Heart right ventricle (tissue), 16 donors: ENCODE measurements at places on chromosomes 11 and 22. TPM values are rescaled to one million over a fixed set of nuclear protein-coding genes. Genes with fewer than 3 reads are reported as not detected.
A peak's percentile ranks its signal among the peaks of the same experiment; 100 is the strongest.

- DNase-seq: no peak
Observed at GRCh38 chr11:117146521-117146920, 2.4 kb downstream of the PAFAH1B2 start.

DNA sequence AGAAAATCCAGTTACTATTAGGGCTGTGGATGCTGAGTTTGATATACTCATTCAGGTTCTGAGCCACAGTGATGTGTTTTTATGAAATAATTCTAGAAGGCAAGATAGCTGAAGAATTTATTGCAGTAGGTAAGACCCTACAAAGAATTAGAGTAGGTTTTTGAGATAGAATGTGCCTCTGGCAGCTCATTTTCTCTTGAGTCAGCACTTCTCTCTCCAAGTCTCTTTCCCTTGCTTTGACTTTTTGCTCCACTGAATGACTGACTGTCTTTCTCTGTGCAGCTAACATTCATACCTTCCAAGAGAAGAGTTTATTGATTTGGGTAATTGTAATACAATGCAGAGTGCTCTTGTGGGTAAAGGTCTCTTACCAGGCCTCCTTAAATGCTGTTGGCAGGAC, 48.0 kb upstream of the C11orf87 start:
- DNase-seq: no peak

DNA sequence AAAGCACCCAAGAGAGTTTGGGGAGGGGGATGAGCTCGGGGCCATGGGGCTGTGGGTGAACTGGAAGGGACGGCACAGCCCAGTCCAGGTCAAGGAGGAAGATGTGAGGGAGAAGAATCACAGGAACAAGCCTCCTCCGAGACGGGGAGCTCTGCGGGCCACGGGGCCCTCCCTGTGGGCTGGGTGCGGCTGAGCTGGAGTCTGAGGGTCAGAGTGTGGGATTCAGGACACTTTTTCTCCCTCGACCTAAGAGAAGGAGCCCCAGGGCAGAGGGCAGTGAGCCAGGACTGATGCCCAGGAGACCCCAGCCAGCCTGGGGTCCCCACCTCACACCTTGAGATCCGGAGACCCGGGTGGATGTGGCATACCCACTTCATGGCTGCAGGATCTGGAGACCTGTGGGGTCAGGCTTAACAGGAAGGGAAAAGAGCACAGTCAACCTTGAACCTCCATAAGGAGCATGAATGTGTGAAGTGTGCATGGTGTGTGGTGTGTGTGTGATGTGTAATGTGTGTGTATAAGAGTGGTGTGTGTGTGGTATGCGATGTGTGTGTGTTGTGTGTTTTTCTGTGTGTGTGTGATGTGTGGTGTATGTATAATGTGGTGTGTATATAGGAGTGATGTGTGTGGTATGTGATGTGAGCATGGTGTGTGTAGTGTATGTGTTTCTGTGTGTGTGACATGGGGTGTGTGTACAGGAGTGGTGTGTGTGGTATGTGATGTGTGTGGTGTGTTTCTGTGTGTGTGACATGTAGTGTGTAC, 504.6 kb downstream of the BRD1 start:
- DNase-seq: no peak

DNA sequence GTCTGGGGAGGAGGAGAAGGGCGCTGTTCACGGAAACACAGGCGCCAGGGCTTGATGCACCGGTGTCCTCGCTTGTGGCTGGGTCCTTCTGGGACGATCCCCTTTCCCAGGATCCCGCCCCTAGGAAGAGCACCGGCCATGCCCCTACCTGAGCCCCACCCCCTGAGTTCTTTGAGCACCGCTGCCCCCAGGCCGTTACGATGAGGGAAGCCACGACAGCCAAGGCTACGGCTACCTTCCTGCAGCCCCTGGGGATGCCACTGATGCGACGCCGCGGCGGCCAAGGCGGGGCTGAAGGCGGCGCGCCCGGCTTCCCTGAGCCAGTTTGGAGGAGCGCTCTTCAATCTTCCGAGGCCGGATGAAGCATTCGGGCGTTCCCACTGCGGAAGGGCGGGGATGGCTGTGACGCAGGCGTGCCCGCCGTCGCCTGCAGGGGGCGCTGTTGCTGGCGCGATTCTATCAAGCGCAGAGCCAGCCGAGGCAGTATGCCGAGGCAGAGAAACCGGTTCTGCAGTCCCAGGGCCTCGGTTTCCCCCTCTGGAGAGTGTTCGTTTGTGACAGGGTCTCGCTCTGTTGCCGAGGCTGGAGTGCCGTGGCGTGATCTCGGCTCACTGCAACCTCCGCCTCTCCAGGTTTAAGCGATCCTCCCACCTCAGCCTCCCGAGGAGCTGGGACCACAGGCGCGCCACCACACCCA, 9.7 kb upstream of the NEFH start:
- DNase-seq: peak; percentile 70

- DNase-seq: no peak
Observed at GRCh38 chr11:64044730-64045393, 9.1 kb downstream of the FLRT1 start.

GRCh38 chr11:46246521-46246920, 30.9 kb upstream of the CREB3L1 start:
- no peak for DNase-seq

DNA sequence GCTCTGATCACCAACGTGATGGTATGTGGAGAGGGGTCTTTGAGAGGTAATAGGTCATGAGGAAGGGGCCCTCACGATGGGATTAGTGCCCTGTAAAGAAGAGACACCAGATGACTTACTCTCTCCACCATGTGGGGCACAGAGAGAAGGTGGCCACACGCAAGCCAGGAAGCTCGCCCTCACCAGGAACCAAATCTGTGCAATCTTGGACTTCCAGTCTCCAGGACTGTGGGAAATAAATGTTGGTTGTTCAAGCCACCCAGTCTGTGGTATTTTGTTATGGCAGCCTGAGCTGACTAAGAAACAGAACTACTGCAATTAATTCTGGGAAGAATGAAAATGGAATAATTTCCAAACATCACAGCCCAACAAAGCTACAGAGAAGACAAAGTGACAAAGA, 117.5 kb downstream of the SNX19 start:
- DNase-seq: no peak

DNA sequence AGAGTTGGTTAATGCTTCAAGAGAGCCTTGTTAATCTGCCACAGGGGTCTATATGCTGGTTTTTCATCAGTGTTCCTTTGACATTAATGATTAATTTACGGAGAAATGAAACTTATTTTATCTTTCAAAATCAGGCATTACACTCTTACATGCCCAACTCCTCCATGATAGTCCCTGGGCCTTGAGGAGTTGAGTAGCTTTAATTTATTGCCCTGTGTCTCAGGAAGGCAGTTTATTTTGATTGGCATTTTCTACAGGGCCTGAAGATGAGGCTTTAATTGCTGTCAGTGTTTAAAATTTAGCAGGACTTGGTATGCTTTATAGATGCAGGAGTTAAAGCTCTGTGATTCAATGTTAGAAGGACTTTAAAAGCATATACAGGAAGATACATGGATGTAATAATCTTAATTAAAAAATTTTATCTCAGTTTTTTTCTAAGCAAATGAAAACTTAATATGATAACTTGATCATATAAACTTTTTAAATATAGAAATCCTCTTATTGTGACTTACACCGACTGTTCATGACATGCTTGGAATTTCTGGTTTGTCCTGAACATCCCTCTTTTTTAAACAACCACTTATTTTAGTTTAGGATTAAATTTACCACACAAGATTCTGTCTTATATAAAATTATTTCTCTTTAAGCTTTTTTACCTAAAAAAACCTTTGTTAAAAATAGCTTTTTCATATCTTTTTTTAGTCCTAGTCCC, 12.2 kb downstream of the GLYAT start:
- DNase-seq: no peak

DNA sequence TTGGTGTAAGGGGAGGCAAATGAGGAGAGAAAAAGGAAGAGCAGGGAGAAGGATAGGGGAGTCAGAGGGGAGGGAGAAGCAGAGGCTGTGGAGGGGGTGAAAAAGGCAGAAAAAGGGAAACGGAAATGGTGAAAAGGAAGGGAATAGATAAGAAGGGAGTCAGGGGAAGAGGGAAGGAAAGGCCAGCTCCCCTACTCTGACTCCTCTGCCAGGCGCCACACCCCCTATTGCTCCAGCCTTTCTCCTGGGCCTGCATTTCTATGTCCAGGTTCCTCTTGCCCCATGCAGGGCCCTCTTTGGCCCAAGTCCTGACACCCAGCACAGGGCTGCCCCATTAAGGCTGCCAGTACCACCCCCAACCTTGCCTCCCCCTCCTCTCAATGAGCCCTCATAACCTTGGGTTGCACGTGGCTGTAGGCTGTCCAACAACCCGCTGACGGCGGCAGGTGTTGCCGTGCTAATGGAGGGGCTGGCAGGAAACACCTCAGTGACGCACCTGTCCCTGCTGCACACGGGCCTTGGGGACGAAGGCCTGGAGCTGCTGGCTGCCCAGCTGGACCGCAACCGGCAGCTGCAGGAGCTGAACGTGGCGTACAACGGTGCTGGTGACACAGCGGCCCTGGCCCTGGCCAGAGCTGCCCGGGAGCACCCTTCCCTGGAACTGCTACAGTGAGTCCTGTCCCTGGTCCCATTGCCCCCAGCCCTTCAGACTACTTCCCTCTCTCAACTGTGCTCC, 3.4 kb upstream of the NHERF4 start:
- DNase-seq: no peak

DNA sequence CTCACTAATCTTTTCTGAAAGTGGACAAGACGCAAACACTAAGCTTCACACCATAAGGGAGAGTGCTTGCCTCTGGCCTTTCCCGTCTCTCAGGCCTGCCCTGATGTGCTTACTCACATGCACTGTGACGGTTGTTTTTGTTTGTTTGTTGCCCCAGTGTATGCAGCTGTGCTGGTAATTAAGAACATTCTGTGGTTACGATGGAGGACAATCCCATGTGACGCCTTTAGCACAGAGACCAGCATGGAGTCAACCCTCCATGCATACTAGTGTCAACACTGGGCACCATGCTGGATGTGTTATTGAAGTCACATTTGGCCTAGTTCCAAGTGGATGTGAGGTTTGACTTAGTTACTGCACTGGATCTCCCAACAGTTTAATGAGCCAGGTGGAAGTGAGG, 27.8 kb upstream of the CDON start:
- DNase-seq: no peak

DNA sequence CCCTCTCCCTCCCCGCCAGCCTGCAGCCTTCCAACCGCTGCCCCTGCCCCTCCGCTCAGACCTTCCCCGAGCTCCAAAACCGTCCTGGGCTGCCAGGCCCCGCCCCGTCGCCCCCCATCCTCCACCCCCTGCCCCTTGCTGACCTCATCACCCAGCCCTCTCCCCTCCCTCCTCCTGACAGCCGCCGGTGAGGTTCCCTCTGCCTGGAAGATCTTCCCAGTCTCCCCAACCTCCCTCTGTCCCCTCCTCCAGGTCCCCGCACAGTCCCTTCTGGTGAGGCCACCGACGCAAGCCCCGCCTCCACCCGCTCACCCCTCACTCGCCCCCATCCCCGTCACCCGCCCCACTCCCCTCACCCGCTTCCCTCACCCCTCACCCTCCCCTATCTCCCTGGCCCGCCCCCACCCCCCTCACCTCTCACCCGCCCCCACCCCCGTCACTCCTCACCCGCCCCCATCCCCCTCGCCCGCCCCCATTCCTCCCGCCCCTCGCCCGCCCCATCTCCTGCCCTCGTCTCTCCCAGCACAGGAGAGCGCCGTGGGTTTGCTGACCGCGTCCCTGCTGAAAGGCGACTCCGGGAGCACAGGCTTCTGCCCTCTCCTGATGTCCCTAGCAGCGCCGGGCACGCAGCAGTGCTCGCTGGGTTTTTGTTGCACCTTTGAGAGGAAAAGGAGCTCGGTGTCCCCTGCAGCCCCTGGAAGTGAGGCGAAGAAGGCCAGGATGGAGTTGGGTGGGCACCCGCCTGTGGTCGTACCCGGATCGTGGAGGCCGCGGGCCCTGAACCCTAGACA, 16.4 kb upstream of the UPK3A start:
- no peak for DNase-seq

DNA sequence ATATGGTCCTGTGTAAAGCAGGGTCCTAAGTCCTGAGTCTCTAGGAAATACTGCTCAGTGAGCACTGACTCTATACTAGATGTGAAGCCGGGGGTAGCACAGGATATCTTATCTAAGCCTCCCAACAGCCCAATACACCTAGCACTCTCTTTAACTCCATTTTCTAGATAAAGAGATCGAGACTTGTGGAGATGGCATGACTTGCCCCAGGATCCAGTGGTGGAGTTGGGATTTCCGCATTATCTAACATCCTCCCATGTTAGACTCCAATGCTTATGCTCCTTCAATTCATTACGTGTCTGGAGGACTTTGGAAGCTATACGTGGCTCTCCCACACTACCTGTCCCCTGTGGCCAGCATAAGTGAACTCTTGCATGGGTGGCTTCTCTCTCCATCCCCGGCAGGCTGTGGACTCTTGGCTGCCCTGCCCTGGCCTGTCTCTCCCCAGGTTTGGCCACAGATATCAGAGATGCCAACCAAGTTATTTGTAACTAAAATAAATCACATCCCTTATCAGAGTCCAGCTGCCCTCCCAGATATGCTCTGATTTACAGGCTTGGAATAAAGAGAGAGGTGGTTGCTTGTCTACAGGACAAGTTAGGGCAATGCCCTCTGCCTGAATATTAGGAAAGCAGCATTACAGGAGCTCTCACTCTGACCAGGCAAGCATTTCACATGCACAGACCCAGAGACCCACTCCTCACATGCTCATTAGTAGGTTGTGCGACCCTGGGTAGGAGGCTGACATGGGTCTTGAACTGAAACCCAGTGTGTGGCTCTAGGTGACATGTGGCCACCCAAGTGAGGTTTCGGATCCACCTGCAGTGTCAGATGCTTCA, 4.5 kb downstream of the CD44 start:
- DNase-seq: no peak

DNA sequence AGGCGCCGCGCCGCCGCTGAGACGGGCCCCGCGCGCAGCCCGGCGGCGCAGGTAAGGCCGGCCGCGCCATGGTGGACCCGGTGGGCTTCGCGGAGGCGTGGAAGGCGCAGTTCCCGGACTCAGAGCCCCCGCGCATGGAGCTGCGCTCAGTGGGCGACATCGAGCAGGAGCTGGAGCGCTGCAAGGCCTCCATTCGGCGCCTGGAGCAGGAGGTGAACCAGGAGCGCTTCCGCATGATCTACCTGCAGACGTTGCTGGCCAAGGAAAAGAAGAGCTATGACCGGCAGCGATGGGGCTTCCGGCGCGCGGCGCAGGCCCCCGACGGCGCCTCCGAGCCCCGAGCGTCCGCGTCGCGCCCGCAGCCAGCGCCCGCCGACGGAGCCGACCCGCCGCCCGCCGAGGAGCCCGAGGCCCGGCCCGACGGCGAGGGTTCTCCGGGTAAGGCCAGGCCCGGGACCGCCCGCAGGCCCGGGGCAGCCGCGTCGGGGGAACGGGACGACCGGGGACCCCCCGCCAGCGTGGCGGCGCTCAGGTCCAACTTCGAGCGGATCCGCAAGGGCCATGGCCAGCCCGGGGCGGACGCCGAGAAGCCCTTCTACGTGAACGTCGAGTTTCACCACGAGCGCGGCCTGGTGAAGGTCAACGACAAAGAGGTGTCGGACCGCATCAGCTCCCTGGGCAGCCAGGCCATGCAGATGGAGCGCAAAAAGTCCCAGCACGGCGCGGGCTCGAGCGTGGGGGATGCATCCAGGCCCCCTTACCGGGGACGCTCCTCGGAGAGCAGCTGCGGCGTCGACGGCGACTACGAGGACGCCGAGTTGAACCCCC, 798 bp downstream of the BCR start:
- DNase-seq: no peak

C11orf86 gene
- polyA plus RNA-seq: not detected

HEPHL1 gene
- not detected for polyA plus RNA-seq

DNAJC4 gene
- 48.0 TPM for polyA plus RNA-seq

TPST2 gene
- 41.5 TPM for polyA plus RNA-seq

PNPLA5 gene
- polyA plus RNA-seq: not detected

SAA2 gene
- 2.1 TPM for polyA plus RNA-seq

EFCAB6 gene
- 0.25 TPM for polyA plus RNA-seq

CARS1 gene
- 24.2 TPM for polyA plus RNA-seq

XKR3 gene
- not detected for polyA plus RNA-seq

CCDC90B gene
- 23.9 TPM for polyA plus RNA-seq

APOL2 gene
- polyA plus RNA-seq: 55.5 TPM
